ENCODE measurements at places on chromosomes 5 and 9.

- no peak for DNase-seq
Measured at GRCh38 chr9:68997666-68998065, 16.2 kb downstream of the PRKACG start.

DNA sequence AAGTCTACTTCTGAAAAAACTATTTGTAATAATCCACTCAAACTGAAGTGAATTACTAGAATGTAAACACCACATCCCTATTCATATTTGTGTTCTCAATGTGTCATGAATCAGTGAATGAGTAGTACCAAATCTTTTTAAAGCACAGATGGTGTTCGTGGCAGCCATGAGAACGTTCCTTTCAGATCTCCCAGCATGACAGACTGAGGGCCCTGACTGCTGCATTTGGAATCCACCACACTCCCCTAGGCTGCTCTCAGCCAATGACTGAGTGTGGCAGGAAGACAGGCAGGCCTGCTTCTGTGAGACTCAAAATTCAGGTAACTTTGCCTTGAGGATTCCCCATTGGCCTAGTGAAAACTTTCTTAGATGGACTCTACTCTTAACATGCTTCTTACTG, 10.9 kb upstream of the JMY start:
- DNase-seq, result no peak

- DNase-seq, result no peak
Measured at GRCh38 chr9:351916-352315, 137.3 kb downstream of the DOCK8 start.

DNA sequence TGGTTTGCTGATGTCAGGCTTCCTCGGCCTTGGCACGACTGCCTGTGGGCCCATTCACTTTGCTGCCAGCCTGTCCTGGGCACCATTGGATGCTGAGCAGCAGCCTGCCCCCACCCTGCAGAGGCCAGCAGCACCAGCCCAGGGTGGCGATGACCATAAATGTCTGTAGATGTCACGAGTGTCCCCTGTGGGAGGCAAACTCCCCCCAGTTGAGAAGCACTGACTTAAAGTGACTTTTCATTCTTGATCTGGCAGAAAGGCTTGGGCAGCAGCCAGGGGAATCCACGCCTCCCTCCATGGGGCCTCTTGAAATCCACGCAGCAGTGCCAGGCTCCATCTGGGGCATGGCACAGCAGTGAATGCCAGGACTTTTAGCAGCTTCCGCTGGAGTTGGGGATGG, 21.8 kb downstream of the IRX4 start:
- no peak for DNase-seq

- no peak for DNase-seq
Measured at GRCh38 chr9:72327631-72328030, 37.4 kb downstream of the ZFAND5 start.

- no peak for DNase-seq
Measured at GRCh38 chr5:3024976-3025375, 273.5 kb upstream of the IRX2 start.

DNA sequence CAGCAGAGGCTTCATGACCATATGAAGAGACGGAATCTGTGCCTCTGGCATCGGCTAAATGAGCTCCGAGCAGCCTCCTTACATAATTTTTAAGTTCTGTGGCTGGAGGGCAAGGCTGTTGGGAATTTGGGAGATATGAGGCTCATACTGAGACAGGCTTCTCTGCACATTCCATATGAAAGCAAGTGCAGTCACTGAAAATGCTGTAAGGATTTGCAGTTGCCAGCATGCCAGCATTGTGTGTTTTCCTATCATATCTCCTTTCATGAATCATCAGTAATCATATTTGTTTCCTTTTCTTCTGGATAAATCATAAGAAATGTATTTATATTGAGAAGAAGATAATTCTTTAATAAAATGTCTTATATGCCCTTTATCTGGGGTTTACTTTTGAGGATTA, 775.4 kb downstream of the SEMA5A start:
- no peak for DNase-seq

DNA sequence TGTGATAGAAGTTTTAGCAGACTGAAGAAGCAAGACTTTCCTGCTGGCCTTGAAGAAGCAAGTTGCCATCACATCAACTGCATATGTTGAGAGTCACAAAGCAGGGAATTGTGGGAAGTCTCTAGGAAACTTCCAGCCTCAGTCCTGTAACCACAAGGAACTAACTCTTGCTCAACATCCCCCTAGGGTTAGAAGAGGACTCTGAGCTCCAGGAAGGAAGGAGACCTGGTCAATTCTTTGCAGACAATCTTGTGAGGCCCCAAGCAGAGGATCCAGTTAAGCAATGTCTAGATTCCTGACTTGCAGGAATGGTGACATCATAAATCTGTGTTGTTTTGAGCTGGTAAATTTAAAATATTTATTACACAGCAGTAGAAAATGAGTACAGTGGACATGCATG, 18.6 kb upstream of the ZNF366 start:
- no peak for DNase-seq

GRCh38 chr5:162811071-162811470, 626.3 kb upstream of the CCNG1 start:
- DNase-seq, result no peak

DNA sequence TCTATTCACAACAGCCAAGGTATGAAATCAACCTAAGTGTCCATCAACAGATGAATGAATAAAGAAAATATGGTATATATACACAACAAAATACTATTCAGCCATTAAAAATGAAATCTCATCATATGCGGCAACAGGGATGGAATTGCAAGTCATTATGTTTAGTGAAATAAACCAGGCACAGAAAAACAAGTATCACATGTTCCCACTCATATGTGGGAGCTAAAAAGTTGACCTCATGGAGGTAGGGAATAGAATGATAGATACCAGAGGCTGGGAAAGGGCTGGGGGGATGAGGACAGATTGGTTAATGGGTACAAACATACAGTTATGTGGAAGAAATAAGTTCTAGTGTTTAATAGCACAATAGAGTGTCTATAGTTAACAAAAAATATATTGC, 149.7 kb downstream of the DEPDC1B start:
- DNase-seq, result no peak

DNA sequence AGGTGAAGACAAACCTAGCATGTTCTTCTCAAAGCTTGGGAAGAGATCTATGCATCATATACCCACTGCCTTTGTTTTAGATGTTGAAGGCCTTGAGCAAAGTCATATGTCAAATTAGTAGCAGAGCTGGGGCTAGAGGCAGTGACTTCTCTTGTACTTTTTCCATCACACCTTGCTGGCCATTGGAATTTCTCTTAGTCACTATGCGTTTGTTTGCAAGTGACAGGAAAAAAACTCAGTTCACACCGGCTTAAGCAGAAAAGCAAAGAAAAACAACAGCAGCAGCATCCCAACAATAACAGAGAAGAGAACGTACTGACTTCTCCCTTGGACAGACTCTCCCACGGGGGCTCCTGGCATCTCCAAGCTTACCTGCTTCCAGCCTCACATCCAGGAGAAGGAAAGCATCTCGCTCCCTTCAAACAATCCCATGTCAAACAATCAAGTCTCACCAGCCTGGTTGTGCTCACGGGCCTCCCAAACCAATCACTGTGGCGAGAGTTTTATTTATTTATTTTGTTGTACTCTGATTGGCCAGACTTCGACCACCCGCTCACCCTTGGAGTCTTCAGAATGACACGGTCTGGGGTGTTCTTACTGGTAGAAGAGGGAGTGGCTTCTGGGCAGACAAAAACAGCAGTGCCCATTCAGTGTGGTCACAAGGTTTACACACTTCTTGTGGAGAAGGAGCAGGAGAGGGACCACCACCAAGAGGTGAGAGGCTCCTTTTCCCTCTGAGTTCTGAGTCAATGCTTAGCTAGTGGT, 83.8 kb upstream of the STC2 start:
- DNase-seq, result no peak

- no peak for DNase-seq
Measured at GRCh38 chr9:134461426-134461982, 135.2 kb downstream of the RXRA start.

DNA sequence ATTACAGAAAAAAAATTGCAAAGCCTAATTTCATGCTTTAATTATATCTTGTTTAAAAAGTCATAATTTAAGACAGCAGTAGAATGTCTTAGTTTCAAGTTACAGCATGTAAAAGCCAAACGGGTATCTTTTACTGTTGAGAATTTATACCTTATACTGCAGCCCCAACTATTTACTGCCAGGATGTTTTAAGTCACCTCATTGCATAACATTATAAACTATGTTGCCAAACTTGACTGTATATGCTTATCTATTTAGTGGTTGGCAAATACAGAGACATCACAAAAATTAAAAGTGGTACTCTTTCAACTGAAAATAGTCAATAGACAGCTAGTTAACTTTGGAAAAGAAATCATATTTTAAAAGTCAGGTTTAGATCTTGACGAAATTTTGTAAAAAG, 119.5 kb downstream of the EDIL3 start:
- DNase-seq, result no peak

GRCh38 chr5:23721336-23721735, 213.9 kb downstream of the PRDM9 start:
- no peak for DNase-seq

DNA sequence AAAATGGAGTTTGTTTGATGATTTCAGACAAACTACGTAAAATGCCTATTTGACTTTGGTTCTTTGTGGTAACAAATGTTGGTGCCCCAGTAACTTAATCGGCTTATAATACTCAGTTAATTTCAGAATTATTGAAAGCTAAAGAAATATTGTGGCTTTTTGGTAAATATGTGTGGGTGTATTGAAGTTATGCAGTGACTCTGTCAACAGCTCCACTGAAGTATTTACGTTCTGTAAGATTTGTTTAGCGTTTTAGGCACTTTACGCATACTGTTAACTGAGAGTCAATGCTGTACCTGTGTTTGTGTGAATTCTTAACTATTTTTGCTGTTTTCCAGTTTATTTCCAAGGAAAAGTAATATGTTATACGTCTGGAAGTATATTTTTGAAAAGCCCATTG, 2.2 kb downstream of the RAD23B start:
- DNase-seq, result no peak

GRCh38 chr5:35919191-35919590, 19.2 kb downstream of the CAPSL start:
- no peak for DNase-seq

- DNase-seq, result no peak
Measured at GRCh38 chr5:134545070-134545868, 19.8 kb downstream of the JADE2 start.

GRCh38 chr5:40221255-40221654, 458.5 kb upstream of the PTGER4 start:
- no peak for DNase-seq

DNA sequence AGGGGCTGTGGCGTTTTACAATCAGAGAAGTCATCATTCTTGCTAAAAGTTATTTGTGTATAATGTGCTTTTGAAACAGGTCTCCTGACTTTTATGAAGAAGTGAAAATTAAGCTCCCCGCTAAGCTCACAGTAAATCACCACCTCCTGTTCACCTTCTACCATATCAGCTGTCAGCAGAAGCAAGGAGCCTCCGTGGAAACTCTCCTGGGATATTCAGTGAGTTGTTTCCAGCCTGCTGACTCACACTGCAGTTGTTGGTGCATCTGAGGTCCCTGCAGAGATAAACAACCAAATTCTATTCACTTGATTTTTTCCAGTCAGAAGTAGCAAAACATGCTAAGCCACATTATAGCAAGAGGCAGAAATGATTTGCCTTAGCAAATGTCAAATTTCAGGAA, 156.7 kb downstream of the DOCK8 start:
- no peak for DNase-seq

DNA sequence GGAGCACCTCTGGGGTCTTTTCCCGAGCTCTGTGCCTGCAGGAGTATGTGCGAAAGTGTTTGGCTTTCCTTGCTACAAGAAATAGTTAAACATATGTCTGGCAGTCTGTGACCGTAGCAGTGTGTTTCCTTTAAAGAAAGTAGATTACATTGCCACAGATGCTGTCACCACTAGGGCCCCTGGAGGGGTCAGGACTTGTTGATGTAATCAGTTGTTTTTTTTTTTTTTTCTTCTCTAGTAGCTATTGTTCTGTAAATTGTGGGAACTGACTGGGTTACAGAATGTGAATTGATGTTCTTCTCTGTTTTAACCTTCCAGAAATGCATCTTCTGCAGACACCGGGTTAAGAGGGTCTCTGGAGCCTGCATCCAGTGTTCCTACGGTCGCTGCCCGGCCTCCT, 345.6 kb downstream of the KDM4C start:
- DNase-seq, result no peak

GRCh38 chr5:6188976-6189375, 189.4 kb downstream of the MED10 start:
- DNase-seq, result no peak

- DNase-seq, result no peak
Measured at GRCh38 chr5:171715551-171715950, 70.1 kb upstream of the SMIM23 start.

GRCh38 chr5:32589942-32590869, 4.8 kb downstream of the SUB1 start:
- peak; percentile 51 for DNase-seq

GRCh38 chr5:40106847-40107246, 572.9 kb upstream of the PTGER4 start:
- DNase-seq, result no peak

- DNase-seq, result no peak
Measured at GRCh38 chr5:57382655-57383054, 100.0 kb downstream of the ACTBL2 start.

DNA sequence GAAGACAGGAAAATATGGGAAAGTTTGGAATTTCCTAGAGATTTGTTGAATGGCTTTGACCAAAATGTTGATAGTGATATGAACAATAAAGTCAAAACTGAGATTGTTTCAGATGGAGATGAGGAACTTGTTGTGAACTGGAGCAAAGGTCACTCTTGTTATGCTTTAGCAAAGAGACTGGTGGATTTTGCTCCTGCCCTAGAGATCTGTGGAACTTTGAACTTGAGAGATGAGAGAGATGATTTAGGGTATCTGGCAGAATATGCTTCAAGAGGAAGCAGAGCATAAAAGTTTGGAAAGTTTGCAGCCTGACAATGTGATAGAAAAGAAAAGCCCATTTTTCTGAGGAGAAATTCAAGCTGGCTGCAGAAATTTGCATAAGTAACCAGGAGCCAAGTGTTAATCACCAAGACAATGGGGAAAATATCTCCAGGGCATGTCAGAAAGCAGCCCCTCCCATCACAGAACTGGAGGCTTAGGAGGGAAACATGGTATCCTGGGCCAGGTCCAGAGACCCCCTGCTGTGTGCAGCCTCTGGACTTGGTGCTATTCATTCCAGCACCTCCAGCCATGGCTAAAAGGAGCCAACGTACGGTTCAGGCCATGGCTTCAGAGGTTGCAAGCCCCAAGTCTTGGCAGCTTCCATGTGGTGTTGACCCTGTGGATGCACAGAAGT, 114.3 kb upstream of the STARD4 start:
- DNase-seq, result no peak

DNA sequence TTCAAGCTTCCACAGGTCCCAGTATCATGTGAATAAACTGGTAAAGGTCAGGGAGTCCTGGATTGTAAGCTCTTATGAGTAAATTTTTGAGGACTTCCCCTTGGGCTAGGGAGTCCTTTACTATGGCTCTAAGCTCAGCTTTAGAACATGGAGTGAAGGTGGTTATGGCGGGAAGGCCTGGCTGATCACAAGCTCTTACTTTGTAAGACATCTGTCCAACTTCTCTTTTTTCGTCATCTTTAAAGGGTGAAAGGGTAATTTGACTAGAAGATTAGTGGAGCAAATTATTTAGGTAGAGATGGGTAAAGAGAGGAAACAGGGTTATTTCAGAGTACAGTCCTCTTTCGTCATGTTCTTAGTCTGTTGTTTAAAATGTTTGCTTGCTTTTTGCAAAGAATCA, 155.4 kb downstream of the AOPEP start:
- DNase-seq, result no peak

Measured in NCI-H1092 treated with DMSO at 0.1 percent for 48 hours (cell line).